ENCODE measurements at places on chromosomes 7 and 10. TPM values are rescaled to one million over a fixed set of nuclear protein-coding genes. Genes with fewer than 3 reads are reported as not detected.

GRCh38 chr7:1863091-1863900, 193.2 kb downstream of the ELFN1 start:
- no peaks in the 10 kb centered on the region for H3K27me3 ChIP-seq
- no peak overlapping the region for H3K27ac ChIP-seq
- no peaks in the 10 kb centered on the region for H3K4me1 ChIP-seq
- no peak for DNase-seq
- H3K4me3 ChIP-seq, result no peak overlapping the region

GRCh38 chr10:4227586-4227985, 442.6 kb upstream of the KLF6 start:
- H3K27me3 ChIP-seq, result no peaks in the 10 kb centered on the region
- no peak for DNase-seq
- H3K4me1 ChIP-seq, result no peaks in the 10 kb centered on the region
- no peak overlapping the region for H3K27ac ChIP-seq

The MXI1 gene
- 90.1 TPM for total RNA-seq

The PHKG1 gene
- total RNA-seq, result 0.49 TPM

DNA sequence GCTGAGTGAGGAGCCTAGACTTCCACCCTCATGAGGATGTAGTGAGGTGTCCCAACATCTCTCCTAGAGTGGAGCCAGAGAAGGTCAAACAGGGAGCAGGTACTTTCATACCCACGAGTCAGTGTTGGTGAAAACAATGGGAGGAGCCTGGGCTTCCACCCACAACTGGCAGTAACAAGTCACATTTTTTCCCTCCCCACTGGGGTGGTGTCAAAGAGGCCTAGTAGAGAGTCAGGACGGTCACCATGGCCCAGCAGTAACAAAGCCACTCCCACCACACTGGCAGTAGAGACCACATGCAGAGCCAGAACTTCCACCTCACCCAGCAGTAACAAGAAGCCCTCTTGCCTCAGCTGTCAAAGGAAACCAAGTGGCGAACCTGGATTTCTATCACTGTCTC, 280.2 kb upstream of the IMMP2L start:
- H3K4me3 ChIP-seq, result no peak overlapping the region
- no peak for DNase-seq
- H3K27ac ChIP-seq, result no peak overlapping the region
- no peaks in the 10 kb centered on the region for H3K27me3 ChIP-seq

The KCNH2 gene
- total RNA-seq, result 2.3 TPM
